ENCODE measurements at places on chromosomes 16 and 17. TPM values are rescaled to one million over a fixed set of nuclear protein-coding genes. Genes with fewer than 3 reads are reported as not detected.

Gene FLII
- total RNA-seq = 564 TPM

Gene C16orf96
- not detected for total RNA-seq

Gene PDPR
- 25.6 TPM for total RNA-seq

Gene C17orf113
- total RNA-seq = 0.81 TPM

Gene LGALS9
- total RNA-seq = 0.54 TPM

Gene PLEKHG4
- total RNA-seq = 32.7 TPM

Gene MAF
- 0.47 TPM for total RNA-seq

Gene ZNF689
- 6.1 TPM for total RNA-seq

Gene DNAJA3
- total RNA-seq = 101 TPM

Gene CACNG5
- not detected for total RNA-seq

Gene USH1G
- total RNA-seq = not detected

Gene USP43
- total RNA-seq = 3.2 TPM

Gene ARL5C
- not detected for total RNA-seq

Gene IRX3
- 17.6 TPM for total RNA-seq

Gene PRSS22
- total RNA-seq = not detected

Data from MCF 10A (cell line).